Stimulated activated CD8-positive, alpha-beta memory T cell treated with anti-CD3 and anti-CD28 coated beads, Interleukin-15, amount 100 ng/mL, for 4 hours (primary cell): ENCODE measurements at places on chromosomes 1 and 21.

DNA sequence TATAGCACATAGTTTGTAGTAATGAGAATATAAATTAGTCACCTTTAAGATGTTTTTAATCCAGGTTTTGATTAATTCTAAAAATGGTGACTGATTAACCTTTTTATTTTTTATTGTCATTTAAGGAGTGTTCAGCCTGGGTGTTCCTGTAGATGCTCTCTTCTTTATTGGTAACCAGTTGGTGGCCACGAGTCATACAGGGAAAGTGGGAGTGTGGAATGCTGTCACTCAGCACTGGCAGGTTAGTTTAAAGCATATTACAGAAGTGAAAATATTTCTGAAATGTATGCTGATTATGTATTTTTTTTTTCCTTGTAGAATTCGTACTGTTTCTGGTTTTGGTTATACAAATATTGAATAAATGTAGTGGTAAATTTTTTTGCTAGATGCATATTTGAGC lies 28.1 kb downstream of the KCTD3 start:
- DNase-seq: no peak

DNA sequence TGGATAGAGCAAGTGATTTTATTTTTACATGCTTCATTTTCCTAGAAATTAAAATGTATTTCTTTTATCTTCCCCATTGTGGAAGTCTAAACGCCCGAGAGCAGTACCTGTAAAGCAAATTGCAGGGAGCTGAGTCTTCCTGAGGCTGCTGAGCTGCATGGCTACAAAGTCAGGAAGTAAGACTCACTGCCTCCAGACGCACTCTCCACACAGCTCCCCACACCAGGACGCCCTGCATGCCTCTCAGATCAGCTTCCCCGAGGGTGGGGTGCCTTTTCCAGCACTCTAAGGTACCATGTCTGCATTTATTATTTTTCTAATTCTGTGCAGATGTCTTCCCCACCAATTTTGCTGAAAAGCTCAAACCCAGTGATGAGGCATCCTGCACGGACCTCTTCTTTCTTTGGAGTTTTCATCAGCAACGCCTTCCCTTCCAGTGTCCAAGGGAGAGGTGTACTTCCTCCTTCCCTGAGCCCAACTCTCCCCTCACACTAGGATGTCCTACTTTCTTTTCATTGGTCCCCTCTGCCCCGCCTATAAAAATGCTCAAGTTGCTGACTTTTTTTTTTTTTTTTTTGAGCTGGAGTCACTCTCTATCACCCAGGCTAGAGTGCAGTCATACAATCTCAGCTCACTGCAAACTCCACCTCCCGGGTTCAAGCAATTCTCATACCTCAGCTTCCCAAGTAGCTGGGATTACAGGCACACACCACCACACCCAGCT lies 114.7 kb downstream of the PCNX2 start:
- no peak for DNase-seq

DNA sequence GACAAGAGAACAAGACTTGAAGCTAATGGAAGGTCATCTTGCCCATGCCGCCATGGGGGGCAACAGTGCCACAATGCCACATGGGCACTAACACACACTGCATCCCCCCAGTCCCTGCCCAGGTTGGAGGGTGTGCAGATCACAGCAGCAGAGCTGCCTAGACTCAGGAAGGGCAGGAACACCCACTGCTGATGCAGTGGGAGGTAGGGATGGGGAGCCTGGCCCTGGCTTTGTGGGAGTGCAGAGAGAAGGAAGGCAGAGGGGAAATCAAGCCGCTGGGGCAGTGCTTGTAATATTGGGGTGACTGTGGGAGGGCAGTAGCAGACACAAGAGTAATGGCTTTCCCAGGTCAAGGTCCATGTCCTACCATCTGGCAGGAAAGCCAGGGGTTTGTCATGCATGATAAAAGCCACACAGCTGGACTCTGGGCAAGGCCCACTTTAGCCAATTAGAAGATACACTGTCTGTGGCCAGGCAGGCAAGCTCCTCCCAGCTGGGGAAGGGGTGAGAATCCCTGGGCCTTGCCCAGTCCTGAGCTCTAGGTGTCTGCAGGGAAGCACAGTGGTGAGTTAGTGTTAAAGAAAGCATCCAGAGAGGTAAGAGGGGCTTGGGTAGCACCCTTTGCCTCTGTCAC lies 25.4 kb upstream of the MEF2D start:
- DNase-seq: no peak

GRCh38 chr1:55584526-55585401 lies 369.6 kb upstream of the USP24 start:
- no peak for DNase-seq
